HCT116 (cell line): ENCODE measurements at places on chromosomes 6 and 20. TPM values are rescaled to one million over a fixed set of nuclear protein-coding genes. Genes with fewer than 3 reads are reported as not detected.

The GGTLC1 gene
- total RNA-seq, result not detected

The PPP1R3G gene
- 0.27 TPM for total RNA-seq

The METTL24 gene
- not detected for total RNA-seq

The SUMO4 gene
- 1.6 TPM for total RNA-seq

- no peak overlapping the region for H3K27ac ChIP-seq
- H3K4me1 ChIP-seq, result no peaks in the 10 kb centered on the region
- no peaks in the 10 kb centered on the region; the same call in 1 of the 2 replicates for H3K36me3 ChIP-seq
- H3K27me3 ChIP-seq, result no peaks in the 10 kb centered on the region
These were observed 36.1 kb upstream of the MAP7 start for GRCh38 chr6:136586295-136586694.

- no peaks in the 10 kb centered on the region for H3K36me3 ChIP-seq
- H3K27me3 ChIP-seq, result no peaks in the 10 kb centered on the region
- peaks cover 16% of the 10 kb centered on the region for H3K4me1 ChIP-seq
These were observed 13.8 kb upstream of the TLDC2 start for GRCh38 chr20:36861875-36862801.

- H3K27me3 ChIP-seq, result no peaks in the 10 kb centered on the region
- H3K36me3 ChIP-seq, result no peaks in the 10 kb centered on the region
- no peak for DNase-seq
- H3K27ac ChIP-seq, result no peak overlapping the region
- peaks cover 9% of the 10 kb centered on the region for H3K4me1 ChIP-seq
These were observed 4.6 kb upstream of the GUCA1B start for GRCh38 chr6:42199106-42199981.

DNA sequence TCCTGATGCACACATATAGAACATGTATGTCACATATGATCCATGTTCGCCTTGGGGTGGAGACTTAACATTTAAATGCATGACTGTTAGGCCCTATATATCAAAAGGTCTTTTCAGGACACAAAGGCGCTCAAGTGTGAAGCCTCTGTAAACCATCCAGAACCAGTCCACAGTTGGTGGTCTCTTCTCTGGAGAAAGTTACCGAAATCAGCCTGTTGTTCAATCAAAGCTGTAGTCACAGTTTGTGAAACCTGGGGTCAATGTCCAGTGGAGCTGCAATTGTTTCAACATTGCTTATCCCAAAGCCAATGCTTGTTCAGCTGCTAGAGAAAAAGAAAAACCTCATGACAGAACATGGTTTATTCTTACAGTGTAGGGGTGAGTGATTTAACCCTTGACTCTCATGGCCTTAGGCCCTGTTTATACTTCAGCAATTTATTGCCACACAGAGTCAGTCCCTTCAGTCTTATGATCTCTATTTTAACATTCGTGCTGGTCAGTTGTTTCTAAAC, 193.6 kb upstream of the CST7 start:
- H3K4me3 ChIP-seq, result no peak overlapping the region
- DNase-seq, result no peak
- H3K27ac ChIP-seq, result no peak overlapping the region

DNA sequence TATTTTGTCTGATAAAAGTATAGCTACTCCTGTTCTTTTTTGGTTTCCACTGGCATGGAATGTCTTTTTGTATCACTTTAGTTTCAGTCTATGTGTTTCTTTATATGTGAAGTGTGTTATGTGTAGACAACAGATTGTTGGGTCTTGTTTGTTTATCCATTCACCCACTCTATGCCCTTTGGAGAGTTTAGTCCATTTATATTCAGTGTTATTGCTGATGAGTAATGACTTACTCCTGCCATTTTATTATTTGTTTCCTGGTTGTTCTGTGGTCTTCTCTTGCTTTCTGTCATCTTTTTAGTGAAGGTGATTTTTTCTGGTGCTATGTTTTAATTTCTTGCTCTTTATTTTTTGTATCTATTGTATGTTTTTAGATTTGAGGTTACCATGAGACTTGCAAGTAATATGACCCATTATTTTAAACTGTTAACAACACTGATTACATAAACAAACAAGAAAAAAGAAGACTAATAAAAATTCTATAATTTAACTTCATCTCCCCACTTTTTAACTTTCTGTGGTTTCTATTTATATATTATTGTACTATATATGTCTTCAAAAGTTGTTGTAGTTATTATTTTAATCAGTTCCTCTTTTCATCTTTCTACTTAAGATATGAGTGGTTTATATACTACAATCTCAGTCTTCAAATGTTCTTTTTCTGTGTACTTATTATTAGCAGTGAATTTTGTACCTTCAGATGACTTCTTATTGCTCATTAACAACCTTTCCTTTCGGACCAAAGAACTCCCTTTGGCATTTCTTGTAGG, 323.4 kb downstream of the BTBD9 start:
- no peak for DNase-seq
- H3K4me3 ChIP-seq, result no peak overlapping the region
- H3K27me3 ChIP-seq, result 0 out of 2 replicates have a peak, but pooled peaks cover 4% of the 10 kb centered on the region

DNA sequence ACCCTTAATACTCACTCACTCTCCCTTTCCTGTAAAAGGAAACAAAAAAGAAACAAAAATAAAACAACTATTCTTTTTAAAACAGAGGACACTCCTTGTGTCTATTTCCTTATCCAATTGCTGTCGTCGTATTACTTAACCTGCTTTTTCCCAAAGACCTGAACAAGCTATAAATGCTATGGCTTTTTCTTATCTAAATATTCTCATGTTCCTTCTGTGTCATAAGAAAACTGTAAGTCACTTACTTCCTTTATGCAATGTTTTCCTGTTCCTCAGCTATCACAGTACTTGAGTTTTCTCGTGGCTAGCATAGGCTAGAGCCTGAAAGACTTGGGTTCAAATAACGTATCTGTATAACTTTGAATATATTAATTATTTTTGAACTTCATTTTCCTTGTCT, 99.2 kb downstream of the IRAK1BP1 start:
- no peak overlapping the region for H3K27ac ChIP-seq
- DNase-seq, result no peak
- H3K36me3 ChIP-seq, result peaks cover 9% of the 10 kb centered on the region; the same call in 1 of the 2 replicates
- no peaks in the 10 kb centered on the region for H3K4me1 ChIP-seq

DNA sequence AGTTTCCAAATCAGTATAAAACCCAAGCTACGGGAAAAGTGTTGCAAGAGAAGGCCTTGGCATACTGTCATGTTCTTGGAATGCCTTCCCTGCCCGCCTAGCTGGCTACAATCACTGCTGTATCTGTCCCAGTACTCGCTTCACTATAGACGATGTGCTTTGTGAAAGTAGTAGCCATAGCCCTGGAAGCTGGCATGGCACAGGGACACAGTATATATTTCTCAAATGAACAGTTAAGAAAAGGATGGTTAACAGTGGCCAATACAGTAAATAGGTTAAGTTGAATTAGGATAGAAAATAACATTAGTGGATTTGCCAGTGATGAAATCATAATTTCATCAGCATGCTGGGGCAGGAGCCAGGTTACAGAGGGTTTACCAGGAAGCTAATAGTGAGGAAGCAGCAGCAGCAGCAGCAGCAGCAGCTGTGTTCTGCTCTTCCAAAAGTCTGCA, 499.3 kb downstream of the CDKAL1 start:
- no peaks in the 10 kb centered on the region for H3K36me3 ChIP-seq
- DNase-seq, result no peak
- H3K27me3 ChIP-seq, result no peaks in the 10 kb centered on the region
- H3K4me3 ChIP-seq, result no peak overlapping the region
- H3K27ac ChIP-seq, result no peak overlapping the region
